Uterus (tissue), 4 donors: ENCODE measurements at places on chromosomes 12 and 14.

DNA sequence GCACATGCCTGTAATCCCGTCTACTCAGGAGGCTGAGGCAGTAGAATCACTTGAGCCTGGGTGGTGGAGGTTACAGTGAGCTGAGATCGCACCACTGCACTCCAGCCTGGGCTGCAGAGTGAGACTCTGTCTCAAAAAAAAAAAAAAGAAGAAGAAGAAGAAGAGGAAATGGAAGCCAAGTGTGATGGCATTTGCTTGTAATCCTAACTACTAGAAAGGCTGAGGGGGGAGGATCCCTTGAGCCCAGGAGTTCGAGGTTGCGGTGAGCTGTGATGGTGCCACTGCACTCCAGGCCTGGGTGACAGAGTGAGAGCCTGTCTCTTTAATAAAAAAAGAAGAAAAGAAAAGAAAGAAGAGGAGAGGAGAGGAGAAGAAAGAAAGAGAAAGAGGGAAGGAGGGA lies 52.1 kb downstream of the LGMN start:
- no peak for DNase-seq

DNA sequence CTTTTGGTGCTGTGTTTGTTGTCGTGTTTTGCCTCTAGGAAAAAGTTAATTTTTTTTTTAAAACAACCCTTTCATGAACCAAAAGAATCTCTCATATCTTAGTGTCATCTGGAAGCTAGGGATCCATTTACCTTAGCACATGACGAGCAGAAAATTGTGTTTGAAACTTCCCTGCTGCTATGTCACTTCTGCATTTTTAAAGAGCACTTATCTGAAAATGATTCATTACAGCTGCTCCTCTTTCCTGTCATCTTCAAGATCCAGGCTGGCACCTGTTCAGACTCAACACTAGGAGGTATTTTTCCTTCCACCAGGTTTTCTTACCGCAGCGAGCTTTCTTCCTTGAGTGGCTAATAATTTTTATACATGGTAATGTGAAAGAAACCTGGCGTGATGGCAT lies 67.0 kb downstream of the EML1 start:
- no peak for DNase-seq

GRCh38 chr12:67701121-67701520 lies 52.6 kb downstream of the DYRK2 start:
- no peak for DNase-seq

DNA sequence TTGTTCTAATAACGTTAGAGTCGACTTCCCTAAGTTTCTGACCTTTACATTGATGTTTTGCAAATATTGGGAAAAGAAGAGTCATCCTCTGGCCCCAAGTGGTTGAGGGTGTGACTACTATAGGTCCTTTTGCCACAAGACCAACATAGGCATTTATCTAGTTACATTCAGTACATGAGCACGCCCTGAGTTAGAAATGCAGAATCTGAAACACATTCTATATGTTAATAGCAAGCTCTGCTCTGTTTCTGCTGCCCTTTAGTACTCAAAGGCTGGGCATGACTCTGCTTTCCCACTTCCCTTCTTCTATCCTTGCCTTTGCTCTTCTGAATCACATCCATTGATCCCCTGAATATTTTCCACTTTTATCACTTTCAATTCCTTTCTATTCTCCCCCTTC lies 115.1 kb upstream of the PTPRB start:
- no peak for DNase-seq

- peak; percentile 91 for DNase-seq
Measured at GRCh38 chr12:7092229-7092985, at the start of gene C1R. Gene C1R (minus strand): TSS chr12:7092445. CDS start chr12:7092388, 57 bp downstream.

DNA sequence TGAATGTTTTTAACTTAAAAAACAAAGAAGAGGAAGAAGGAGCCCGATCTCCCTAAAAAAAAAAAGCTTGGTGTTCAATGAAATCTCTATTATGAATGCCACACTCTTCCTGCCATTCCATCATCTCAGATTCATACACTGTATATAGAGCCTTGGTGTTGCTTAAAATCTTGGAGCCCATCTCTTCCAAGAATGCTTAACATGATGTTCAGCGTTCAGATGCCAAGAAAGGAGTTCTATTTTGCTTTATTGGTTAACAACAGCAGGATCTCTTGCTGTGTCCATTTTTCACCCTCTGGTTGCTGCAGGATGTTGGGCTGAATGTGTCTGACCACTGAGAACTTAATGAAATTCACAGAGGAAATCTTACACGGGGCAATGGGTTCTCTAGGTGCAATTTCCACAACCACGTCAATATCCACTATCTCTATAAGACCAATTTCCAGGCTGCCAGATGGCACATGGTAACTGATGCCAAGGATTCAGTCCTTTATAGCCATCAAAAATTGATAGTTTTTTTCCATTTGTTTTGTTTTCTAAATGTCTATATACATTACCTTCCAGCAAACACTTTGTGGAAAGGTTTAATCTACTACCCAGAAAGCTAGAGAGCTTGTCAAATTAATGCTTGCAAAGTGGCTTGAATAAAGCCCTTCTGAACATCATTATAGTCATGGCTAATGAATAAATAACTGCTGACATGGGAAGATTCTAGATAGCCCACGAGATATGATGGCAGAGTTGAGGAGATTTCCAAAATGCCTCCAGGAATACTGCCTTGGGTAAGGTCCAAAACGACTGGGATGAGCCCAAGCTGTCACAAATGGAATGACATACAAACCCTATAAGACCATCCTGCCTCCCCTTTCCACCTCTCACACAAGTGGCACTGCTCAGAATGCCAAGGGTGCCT lies 26.5 kb downstream of the RERG start:
- DNase-seq: no peak

DNA sequence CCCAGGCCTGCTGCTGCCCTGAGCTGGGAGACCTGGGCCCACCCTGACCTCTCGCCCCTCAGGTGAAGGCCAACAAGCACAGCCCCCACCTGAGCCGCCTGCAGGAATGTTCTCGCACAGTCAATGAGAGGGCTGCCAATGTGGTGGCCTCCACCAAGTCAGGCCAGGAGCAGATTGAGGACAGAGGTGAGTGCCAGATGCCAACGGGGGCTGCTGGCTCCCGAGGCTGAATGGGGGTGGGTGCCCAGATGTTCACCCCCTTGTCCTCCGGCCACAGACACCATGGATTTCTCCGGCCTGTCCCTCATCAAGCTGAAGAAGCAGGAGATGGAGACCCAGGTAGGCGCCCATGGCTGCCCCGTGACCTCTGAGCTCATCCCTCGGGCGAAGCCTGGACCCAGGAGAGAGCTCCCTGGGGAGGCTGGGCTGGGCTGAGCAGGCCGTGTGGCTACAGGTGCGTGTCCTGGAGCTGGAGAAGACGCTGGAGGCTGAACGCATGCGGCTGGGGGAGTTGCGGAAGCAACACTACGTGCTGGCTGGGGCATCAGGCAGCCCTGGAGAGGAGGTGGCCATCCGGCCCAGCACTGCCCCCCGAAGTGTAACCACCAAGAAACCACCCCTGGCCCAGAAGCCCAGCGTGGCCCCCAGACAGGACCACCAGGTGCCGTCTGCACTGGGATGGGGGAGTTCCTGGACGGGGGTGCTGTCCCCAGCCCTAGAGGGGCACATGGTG lies 25.8 kb downstream of the HIP1R start:
- no peak for DNase-seq

DNA sequence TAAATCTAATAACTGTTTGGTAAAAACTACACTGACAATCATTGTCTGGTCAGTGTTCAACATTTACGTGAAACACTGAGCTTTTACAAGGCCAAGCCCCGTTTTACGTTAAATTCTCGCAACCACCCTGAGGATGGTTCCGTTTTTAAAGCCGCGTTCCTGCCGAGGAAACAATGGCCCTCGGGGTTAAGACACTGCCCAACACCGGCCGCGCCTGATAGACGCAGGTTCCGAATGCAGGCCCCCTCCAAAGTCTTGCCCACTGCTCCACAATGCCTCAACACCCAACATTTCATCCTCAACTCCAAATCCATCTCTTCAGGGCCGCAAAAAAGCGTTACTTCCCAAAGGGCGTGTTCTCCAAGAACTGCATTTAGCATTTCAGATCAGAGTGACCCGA lies 953 bp upstream of the SNRPF start:
- DNase-seq: no peak

- no peak for DNase-seq
Measured at GRCh38 chr14:77752266-77752665, 8.7 kb downstream of the SNW1 start.

GRCh38 chr12:9605483-9605882 lies 2.2 kb downstream of the KLRB1 start:
- DNase-seq: no peak

DNA sequence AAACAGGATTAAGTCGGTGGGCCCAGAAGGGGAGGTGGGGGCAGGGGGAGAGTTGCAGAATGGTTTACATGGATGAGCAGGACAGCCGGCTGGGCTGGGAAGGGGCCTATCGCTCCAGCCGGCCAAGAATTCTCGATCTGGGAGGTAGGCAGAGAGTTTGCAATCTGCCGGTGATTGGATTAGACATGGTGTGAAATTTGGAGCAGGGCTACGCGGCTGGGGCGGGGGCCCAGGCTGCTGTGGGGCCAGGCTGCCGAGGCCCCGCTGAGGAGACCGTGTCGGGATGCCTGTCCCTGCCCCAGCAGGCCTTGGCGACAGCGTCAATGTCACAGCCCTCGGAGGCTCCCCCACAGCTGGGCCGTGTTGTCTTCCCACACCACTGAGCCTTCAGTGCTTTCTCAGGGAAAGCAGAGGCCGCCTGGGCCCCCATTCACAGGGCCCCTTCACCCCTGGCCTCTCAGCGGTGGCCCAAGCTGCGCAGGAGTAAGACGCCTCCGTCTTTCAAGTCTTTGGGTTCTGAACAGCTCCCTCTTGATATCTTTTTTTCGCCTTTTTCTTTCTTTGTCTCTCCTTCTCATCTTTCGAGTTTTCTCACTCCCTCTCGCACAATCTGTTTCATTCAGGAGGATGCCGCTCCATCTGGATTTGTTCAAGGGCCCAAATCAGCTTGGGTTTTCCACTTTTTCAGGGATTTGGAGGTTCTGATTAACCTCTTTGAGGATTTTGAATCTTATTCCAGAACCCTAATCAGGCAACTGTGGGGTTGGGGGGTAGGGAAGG lies 117.5 kb upstream of the PARP11 start:
- no peak for DNase-seq

DNA sequence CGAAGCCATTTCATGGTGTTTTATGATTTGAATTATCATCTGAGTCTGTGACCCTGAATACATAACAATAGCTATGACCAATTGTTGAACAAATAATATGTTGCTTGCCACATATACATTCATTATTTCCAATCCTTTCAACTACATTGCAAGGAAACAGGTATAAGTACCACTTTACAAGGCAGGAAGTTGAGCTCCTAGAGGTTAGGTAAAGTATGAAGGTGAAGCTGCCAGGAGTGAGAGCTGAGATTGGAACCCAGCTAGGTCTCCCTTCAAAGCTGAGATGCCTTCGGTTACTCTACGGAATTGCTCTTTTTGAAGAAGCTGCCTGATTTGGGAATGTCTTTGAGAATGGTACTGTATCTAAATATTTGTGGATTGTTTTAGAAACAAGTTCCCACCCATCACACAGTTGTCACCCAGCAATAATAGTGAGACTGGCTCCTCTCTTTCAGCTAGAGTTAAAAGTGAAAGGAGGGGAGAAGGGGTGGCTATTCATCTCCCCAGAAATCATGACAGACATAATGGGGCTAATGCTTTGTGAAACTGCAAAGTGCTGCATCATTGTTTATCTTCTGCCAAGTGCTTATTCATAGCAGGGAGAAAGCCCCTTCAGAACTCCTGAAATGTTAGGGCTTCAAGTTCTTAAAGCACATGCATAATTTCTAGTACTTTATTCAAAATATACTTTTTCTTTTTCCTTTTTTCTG lies 75.9 kb upstream of the AMIGO2 start:
- no peak for DNase-seq

DNA sequence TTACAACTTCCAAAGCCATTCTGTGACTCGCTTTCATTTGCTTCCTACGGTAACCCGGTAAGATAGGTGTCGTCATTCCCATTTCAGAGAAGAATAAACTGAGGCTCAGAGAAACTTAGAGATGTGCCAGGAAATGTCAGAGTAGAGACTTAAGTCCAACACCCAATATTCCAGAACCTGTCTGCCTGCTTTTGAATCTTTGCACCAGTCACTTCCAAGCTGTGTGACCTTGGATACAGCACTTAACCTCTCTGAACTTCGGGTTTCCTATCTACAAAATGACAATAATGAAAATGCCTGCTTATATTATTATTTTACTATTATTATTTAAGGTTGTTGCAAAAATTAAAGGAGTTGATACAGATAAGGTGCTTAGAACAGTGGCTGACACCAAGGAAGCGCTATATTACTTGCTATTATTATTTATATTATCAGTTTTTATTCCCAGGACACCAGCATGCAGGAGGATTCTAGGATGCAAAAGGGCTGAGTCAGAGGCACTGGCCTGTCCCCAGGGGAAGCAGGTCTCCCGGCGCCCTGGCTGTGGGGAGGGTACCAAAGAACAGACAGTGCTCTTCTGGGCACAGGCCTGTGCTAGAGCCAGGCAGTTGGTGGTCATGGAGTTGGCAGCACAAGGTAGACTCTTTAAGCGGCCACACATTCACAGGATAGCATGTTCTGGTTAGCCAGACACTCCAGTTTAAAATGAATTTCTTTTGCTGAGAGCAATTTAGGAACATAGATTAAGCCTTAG lies 5.4 kb downstream of the HSPB8 start:
- DNase-seq: no peak

DNA sequence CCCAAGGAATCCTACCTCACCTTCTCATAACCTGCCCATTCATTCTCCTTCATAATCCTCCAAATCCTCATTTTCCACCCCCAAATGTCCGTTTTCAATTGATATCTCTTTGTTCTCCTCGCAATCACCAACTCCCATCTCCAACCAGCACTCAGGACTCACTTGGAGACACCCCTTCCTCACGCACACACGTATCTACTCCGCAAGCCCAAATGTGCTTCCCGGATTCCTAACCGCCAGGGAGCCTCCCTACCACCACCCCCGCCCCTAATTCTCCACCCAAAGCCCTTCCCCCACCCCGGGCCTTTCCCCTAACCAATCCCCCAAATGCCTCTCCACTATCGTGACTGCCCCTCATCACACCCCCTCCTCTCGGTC lies 304 bp downstream of the KCTD10 start:
- DNase-seq: no peak

DNA sequence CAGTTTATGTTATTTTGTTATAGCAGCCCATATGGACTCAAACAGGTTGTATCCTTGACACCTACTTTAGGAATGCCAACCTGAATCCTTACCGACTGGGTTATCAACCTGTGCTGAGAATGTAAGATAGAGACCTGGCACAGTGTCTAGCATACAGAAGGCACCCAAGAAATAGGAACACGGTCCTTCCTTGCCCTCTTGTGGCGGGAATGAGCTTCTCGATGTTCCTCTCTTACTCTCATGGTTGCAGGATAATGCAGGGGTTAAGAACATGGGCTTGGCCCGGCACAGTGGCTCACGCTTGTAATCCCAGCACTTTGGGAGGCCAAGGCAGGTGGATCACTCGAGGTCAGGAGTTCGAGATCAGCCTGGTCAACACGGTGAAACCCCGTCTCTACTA lies 6.5 kb downstream of the C12orf43 start:
- no peak for DNase-seq

- no peak for DNase-seq
Measured at GRCh38 chr14:23895480-23895879, 58.1 kb upstream of the DHRS4 start.

GRCh38 chr12:50925342-50925651 lies 27.0 kb upstream of the HIGD1C start:
- no peak for DNase-seq
